ENCODE measurements at places on chromosomes 3 and 15.
A peak's percentile ranks its signal among the peaks of the same experiment; 100 is the strongest.

- DNase-seq: peak; percentile 56
- no peaks in the 10 kb centered on the region for H3K36me3 ChIP-seq
Observed at GRCh38 chr15:50881121-50882048, 27.1 kb upstream of the AP4E1 start.

DNA sequence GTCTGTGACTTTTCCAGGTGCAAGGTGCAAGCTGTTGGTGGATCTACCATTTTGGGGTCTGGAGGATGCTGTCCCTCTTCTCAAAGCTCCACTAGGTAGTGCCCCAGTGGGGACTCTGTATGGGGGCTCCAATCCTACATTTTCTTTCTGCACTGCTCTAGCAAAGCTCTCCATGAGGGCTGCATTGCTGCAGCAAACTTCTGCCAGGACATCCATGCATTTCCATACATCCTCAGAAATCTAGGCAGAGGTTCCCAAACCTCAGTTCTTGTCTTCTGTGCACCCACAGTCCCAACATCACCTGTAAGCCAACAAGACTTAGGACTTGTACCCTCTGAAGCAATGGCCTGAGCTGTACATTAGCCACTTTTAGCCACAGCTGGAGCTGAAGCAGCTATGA is 694.5 kb upstream of the BCHE start:
- H3K4me3 ChIP-seq: no peak overlapping the region
- H3K27ac ChIP-seq: no peak overlapping the region
- no peaks in the 10 kb centered on the region for H3K4me1 ChIP-seq
- H3K27me3 ChIP-seq: no peaks in the 10 kb centered on the region
- no peaks in the 10 kb centered on the region for H3K36me3 ChIP-seq
- DNase-seq: no peak

GRCh38 chr3:15206662-15207576 is 873 bp downstream of the CAPN7 start:
- H3K36me3 ChIP-seq: no peaks in the 10 kb centered on the region
- H3K27ac ChIP-seq: peak overlapping the region; percentile 61
- H3K4me3 ChIP-seq: peak overlapping the region; percentile 94
- H3K4me1 ChIP-seq: no peaks in the 10 kb centered on the region
- DNase-seq: no peak
- H3K27me3 ChIP-seq: no peaks in the 10 kb centered on the region

DNA sequence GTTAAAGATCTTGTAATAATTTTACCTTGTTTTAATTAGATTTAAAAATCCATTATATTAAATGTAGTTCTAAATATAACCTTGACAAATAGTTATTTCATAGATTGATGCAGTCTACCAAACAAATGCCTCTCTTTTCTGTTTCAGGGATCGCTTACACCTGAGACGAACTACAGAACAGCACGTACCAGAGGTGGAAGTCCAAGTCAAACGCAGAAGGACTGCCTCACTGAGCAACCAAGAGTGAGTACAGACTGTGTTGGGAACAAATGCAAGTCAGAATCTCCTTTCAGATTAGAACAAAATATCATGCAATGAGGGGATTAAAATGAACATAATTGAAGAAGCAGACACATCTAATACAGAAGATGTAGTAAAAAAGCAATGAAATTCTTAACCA is 7.2 kb downstream of the SNRPN start:
- H3K27ac ChIP-seq: no peak overlapping the region
- H3K4me1 ChIP-seq: no peaks in the 10 kb centered on the region
- H3K4me3 ChIP-seq: no peak overlapping the region
- H3K27me3 ChIP-seq: no peaks in the 10 kb centered on the region
- no peak for DNase-seq

GRCh38 chr3:62374341-62375218 is 1.2 kb upstream of the FEZF2 start:
- no peaks in the 10 kb centered on the region for H3K36me3 ChIP-seq
- H3K27me3 ChIP-seq: peaks cover 4% of the 10 kb centered on the region
- no peak overlapping the region for H3K27ac ChIP-seq
- DNase-seq: no peak

- DNase-seq: no peak
- H3K4me1 ChIP-seq: no peaks in the 10 kb centered on the region
- no peak overlapping the region for H3K27ac ChIP-seq
- H3K4me3 ChIP-seq: no peak overlapping the region
- H3K27me3 ChIP-seq: no peaks in the 10 kb centered on the region
Observed at GRCh38 chr3:44252332-44252959, 10.8 kb downstream of the TOPAZ1 start.

- DNase-seq: no peak
- no peak overlapping the region for H3K4me3 ChIP-seq
- no peaks in the 10 kb centered on the region for H3K36me3 ChIP-seq
- H3K27ac ChIP-seq: no peak overlapping the region
Observed at GRCh38 chr15:87746333-87746732, 510.2 kb downstream of the NTRK3 start.

DNA sequence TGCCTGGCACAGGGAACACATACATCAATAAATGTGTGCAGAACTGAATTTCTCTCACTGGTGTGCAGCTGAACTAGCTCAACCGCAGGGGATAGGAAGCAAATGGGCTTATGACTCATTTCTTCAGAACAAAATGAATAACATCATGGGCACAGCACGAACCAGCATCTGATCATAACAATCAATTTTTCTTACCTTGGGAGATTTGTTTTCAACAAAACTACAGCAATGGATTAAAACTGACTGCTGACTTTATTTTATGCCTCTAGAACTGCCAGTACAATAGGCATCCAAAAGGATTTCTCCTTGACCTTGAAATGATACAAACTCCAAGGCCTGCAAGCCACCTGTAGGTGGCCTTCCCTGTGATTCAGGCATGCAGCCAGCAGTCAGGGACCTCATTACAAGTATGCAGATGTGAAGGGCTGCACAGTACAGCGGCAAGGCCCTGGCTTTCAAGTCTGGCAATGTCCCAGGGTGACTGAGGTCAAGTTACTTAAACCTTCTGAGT is 26.1 kb downstream of the TAMM41 start:
- H3K4me1 ChIP-seq: peaks cover 6% of the 10 kb centered on the region
- H3K27ac ChIP-seq: no peak overlapping the region
- H3K27me3 ChIP-seq: no peaks in the 10 kb centered on the region
- DNase-seq: no peak
- H3K4me3 ChIP-seq: no peak overlapping the region

All from GM12878 (cell line).